ENCODE measurements at places on chromosomes 11 and 22.

DNA sequence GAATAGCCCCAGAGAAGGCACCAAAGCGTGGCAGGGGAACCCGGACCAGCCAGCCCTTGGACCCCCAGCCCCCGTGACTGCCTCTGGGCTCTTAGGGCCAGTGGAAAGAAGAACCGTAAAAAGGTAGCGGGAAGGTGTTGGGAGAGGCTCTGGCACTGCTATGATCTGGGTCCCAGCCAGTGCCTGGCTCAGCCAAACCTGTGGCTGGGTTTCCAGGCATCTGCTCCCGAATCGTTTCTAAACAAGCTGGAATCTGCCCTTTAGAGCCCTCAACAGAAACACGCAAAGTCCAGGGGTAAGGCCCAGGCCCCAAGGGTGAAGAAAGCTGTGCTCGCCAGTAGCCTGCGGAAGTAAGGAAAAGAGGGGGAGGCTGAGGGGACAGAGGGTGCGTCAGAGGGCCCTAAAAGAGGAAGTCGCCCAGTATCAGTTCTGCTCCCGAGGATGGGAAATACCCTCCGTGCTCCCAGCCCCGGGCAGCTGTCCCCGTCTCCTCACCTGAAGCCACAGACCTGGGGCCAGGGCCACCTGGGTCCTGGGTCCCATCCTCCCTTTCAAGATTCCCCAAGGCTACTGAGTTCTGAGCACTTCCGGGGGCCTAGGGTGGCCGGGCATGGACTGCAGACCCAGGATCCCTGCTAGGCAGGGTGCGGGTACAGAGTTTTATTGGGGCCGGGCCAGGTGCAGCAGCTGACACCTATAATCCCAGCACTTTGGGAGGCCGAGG lies 24.7 kb downstream of the IL10RA start:
- no peak for DNase-seq

DNA sequence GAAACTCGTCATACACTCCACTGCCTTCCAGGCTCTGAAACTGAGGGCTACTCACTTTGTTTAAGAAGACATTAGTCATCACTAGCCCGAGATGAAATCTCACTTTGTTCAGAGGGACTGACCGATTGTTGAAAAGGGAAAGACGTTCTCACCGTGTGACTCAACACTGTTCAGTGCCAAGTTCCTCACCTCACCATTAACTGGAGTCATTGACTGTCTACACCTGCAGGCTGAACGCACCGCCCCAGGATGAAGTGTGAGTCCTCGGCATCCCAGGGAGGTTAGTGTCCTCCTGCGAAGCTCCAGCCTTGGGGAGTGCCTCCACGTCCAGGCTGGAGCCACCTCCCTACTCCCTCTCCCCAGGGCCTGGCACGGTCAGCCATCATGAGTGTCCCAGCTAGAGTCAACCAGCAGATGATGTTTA lies 30.4 kb downstream of the FADD start:
- DNase-seq, result no peak

DNA sequence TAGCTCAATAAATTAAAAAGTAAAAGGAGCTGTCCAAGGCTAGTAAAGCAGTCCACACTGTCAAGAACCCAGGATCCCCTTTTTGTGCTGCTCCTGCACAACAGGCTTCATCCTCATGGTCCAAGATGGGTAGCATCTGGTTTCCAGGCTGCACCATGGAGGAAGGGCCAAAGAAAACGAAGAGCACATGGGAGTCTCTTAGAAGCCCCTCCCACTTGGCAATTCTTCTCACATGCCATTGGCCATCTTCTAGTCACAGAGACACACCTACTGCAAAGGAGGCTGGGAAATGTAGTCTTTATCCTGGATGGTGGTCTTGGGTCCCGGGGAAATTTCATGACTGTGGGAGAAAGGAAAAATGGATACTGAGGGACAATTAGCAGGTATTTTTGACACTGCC lies 37.8 kb downstream of the PRR5L start:
- DNase-seq, result no peak

DNA sequence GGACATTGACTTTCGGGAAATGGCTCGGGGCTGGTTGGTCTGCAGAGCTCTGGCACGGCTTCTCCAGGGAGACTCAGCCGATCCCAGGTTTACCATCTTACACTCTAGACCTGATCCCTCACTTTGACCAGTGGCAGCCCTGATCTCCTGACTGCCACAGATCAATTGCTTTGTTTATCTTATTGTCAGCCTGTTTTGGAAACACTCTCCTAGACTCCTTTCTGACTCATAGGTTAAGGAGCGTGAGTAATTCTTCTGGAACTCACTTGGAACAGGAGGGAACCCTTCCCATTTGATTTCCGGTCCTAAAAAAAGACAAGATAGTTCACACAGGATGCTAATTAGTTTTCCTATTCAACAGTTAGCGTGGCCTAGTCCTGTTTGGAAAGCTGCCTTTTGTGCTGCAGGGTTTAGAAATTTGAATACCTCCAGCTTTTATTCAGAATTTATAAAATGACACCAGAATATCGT lies 16.0 kb upstream of the BMAL1 start:
- DNase-seq, result no peak

DNA sequence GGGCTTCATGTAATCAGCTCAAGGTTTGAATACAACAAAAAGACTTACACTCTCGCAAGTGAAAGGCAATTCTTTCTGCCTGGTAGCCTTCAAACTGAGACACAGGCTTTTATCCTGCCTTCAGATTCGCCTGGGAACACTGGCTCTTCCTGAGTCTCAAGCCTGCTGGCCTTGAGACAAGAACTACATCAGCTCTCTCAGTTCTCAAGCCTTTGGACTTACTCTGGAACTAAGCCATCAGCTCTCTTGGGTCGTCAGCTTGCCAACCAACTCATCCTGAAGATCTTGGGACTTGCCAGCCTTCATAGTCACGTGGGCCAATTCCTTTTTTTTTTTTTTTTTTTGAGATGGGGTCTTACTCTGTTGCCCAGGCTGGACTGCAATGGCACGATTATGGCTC lies 35.7 kb upstream of the LRRC10B start:
- no peak for DNase-seq

- DNase-seq, result no peak
Observed at GRCh38 chr11:13009921-13010748, 1.0 kb downstream of the RASSF10 start.

DNA sequence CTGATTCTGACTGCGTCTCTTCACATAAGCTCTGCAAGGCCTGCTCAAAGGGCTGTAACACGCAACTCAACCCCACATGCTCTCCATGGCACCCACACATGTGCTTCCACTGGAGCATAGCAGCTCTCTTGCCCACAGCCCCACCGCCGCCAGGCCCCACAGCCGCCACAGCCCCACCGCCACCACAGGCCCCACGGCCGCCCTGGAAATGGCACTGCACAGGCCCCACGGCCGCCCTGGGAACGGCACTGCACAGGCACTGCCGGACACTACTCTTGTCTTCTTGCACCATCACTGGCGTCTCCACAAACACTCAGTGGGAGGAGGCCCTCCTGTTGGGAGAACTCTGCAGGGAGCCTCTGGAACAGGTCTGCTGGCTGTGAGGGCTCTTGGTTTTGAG lies 8.6 kb downstream of the MOB2 start:
- no peak for DNase-seq

DNA sequence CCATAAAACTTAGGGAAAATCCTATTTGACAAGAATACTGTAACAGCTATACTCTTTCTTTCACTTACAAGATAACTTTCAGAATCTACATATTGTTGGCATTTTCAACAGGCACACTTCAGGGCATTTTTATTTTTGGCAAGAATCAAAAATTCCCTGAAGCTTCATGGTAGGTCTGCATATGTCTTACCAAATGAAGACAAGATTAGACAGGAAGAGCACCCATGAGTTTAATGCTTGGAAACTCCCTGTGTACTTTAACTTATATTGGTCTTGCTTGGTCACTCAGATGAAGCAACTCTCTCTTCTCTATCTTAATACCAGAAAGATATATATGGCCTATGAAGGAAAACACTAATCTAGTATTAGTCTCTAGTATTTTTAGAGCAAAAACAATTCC lies 137.7 kb downstream of the ATG16L2 start:
- DNase-seq, result no peak

DNA sequence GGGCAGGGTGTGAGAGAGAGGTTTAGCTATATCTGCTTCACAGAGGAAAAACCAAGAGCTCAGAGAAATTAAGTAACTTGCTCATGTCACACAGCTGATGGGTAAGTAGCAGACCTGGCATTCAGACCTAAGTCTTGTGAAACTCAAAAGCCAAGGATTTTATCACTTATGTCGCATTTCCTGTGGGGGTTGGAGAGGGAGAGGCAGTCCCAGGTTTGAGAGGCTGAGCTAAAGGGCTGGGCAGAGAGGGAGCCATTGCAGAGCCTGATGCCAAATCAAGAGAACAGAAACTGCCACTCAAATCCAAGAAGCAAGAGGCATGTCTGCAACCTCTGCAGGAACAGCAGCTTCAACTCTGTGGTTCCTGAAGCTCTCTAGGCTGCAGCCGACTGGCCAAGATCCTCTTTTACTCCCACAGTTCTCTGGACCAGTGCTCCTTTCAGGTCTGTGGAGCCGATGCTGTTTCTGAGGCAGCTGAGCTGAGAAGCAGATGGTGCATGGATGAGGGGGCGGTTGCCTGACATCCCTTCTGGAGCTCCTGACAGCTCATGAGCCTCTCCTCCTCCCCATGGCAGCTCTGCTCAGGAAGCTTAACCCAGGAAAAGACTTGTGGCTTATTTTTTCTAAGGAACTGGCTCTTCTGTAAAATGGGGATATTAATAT lies 47.6 kb upstream of the NAV2 start:
- DNase-seq, result no peak

DNA sequence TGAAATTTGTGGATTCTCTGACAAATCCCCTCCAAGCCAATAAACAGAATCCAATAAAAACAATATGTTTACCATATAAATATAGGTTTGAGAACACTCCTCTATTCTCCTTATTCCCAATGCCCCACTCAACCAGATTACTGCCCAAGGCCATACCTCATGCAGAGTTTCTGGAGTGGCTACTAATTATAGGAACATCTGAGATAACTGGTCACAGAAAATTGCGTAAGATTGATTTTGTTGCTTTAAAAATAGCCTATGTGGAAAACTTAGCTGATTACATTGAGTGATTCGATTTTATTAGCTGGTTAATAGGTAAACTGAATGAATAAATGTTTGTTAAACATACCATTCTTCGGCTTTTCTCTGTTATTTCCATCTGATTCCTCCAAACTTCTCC lies 48.0 kb downstream of the ME3 start:
- no peak for DNase-seq

DNA sequence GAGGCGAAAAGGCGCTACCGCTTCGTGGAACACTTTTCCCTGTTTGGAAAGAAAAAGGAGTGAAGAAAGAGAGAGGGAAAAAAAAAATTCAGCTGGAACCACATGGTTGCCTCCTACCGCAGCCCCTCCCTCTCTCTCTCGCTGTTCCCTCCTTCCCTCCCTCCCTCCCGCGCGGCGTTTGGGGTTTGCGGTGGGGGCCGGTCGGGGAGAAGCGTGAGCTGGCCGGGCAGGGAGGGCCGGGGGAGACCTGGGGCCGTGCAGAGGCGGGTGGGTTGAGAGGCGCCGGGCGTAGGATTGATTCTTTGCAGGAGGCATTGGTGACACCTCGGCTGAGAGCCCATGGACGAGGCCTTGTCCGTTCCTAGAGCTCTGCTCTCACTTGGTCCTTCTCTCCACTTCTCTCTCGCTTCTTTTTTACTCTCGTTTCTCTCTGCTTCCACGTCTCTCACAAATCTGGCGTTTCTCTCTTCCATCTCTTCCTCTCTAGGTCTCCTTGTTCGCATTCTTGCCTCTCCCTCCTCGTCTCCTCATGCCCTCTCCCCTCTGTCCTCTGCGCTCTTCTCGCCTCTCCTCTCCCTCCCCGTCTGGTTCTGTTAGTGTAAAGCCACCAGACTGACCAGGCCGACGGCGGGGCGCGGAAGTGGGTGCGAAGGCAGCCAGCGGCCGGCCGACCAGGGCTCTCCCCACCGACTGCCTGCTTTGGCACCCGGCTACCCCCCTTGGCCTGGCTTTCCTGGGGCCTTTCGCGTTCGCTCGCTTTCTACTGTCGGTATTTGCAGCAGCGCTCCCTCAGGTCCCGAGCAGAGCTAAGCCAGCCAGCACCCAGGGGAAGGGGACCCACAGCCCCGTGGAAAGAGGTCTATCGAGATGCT lies at the start of gene CLMP:
TSS of gene CLMP (minus strand) at position 61 of the 872 bp plus-strand sequence. CDS start 308 bp downstream, outside the sequence.
- DNase-seq, result no peak

DNA sequence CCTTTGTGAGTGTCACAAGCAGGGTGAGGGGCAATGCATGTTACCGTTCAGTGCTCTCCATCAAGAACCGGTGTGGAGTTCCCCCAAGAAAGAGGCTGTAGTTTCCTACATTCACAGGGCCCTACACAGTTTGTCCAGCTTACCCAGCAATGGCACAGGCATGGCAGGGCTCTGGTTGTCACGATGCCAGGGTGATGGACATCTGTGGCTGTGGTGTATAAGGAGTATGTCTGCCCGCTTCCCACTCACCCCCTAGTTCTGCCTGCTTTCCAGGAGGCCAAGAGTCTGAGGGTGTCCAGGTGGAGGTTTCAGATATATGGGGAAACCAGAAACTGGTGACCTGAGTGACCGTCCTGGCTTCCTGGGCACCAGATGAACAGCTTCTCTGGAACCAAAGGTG lies 116.1 kb downstream of the PKNOX2 start:
- DNase-seq, result no peak

DNA sequence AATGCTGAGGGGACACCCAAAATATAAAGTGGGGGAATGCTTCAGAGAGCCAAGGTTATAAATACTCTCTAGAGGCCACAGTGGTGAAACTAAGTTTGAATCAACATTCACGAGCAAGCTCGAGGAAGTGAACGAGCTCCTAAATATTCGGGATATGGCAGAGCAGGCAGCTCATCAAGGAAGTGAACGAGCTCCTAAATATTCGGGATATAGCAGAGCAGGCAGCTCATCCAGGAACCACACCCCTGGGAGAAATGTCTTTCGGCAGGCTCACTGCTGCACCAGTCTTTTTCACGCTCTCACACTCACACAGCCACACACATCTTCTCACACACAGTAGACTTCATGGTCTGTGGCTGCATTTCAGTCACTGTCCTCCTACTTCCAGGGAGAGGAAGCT lies 787.5 kb downstream of the OPCML start:
- no peak for DNase-seq

DNA sequence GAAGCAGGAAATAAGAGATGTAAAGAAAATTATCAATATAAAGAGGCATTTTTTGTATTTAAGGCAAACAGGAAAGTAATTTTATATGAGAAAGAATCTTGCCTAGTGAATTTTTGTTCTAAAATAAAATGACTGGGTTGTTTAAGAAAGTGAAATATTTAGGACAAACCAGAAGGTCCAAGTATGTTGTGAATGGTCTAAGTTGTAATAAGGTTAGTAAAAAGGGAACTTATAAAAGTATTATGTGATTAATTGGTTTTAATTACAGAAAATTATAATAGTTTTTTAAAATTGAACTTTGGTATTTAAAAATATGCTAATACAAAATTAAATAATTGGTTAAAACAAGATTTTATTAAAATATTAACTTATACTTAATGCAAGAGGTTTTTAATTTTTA lies 26.6 kb upstream of the EI24 start:
- no peak for DNase-seq

Data from stimulated activated CD8-positive, alpha-beta memory T cell treated with anti-CD3 and anti-CD28 coated beads, Interleukin-12 subunit alpha, Interleukin-12 subunit beta, amount 100 ng/mL, for 4 hours (primary cell).